ENCODE measurements at places on chromosomes 2 and 18.

DNA sequence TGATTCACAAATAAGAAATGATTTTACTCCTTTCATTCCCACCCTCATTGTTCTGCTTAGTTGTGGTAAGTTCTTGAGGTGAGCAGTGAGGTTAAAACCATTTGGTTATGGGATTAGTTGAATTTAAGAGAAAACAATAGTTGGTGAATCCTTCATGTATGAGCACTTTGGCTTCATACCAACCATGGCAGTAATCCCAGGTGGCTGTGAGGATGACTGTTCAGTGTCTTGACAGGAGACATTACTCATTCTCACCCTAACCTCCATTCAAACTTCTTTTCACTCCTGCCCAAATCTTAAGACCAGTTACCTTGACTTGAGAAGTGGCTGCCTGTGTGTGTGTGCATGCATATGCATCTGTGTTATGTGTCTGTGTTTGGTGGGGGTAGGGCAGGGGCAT, 143.1 kb downstream of the SETBP1 start:
- no peak for DNase-seq

DNA sequence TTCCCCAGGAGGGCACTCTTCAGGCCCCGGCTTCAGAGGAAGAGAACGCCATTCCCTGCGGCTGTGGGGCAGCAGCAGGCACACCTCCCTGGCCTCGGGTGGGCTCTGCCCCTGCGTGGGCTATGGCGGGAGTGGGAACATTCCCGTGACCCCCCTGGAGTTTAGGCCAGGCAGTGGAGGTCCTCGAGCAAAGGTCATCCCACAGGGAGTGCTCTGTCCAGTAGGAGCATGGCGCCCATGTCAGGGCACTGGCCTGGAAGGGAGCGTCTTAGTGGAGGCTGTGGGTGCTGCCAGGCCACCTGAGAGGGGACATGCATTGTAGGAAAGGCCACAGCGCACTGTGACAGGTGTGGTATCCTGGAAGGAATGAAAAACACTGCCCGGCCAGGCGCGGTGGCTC, 9.2 kb upstream of the NFATC1 start:
- no peak for DNase-seq

DNA sequence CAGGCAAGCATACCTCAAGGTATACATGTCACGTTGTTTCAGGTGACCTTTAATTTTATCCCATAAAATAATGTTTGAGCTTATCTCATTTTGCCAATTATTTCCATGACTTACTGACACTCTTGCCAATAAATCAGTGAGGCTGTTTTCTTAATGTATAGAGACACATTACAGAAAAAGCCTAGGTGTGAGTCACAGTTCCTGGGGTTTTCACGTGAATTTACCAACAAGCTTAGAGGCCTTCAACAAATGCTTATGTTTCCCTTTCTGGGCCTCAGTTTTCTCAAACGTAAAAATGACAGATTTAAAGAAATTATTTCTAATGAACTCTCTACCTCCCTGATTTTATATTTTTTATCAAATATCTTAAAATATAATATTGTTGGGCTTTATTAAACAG, 517.5 kb upstream of the SPHKAP start:
- DNase-seq = no peak

- DNase-seq = no peak
These were observed 10.4 kb downstream of the KCNE4 start for GRCh38 chr2:223062396-223062795.

DNA sequence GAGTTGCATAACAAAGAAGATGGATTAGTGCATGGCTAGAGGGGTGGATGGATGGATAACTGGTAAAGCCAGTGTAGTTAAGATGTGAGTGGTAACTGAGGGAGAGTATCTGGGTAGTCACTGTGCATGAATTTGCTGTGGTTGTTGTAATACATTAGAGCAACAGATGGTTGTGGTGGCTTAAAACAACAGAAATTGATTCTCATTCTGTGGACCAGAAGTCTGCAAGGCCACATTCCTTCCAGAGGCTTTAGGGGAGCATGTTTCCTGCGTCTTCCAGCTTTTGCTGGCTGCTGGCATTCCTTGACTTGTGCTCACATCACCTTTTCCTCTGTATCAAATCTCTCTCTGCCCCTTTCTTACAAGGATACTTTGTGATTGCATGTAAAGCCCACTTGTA, 155.4 kb downstream of the ASB1 start:
- DNase-seq = no peak

DNA sequence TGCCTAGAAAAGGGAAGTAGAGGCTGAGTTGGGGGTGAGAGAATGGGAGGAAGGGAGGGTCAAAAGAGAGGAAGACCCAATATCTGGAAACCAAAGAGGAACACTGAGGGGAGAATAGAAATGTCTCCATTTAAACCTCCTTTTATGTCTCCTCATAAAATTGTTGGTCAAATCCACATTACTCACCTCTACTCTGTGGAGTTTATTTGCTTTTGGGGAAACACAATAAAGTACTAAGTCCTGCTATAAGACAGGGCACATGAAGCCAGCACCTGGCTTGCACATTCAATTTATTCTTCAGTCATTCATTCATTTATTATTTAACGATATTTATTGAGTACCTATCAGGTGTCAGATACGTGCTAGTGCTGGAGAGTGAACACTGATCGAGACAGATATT, 60.3 kb upstream of the NFE2L2 start:
- no peak for DNase-seq

- no peak for DNase-seq
These were observed 13.3 kb upstream of the POLE4 start for GRCh38 chr2:74944987-74945787.

All from esophagus muscularis mucosa (tissue), 4 donors.